ENCODE measurements at places on chromosomes 11 and 22. TPM values are rescaled to one million over a fixed set of nuclear protein-coding genes. Genes with fewer than 3 reads are reported as not detected.

The WBP2NL gene
- total RNA-seq = 3.7 TPM

GRCh38 chr22:49035818-49036457 is 791.7 kb downstream of the BRD1 start:
- no peak for DNase-seq

DNA sequence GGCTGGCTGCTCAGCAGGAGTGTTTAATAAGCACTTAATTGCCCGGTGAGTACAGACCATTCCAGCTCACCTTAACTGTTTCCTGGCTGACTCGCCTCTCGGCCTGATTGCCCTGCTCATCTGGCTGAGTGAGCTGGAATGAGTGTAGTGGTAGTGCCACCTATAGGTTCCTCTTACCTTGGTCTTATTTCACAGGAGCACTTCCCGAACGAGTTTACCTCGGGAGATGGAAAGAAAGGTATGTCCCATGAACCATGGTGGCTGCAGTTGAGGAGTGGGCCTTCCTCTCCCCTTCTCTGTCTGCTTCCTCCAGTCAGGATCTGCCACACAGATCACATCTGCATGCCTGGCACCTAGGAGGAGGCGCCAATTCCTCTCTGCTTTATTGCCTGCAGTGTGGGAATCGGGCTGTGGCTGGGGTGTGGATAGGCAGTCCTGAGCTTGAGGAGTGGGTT is 26.7 kb downstream of the UPB1 start:
- peak; percentile 73 for DNase-seq

- DNase-seq = no peak
These were observed 53.8 kb downstream of the BUD13 start for GRCh38 chr11:116718955-116719501.

DNA sequence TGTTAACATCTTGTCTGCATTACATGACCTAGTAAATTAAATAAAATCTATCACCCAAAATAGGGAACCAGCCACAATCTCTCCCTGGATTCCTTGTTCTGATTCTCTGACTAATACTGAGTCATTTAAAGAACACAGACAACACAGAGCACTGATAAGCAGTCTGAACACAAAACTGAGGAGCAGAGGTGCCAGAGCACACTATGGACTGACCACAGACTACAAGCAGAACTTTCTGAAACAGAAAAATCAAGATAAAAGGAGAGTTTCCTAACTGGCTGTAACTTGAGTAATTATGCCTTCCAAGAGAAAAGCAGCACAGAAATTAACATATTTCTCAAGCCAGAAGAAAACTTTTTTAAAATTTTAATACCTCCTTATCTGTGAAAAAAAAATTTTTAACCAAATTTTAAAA is 128.8 kb downstream of the SGSM3 start:
- peak; percentile 44 for DNase-seq

The RASGRP2 gene
- total RNA-seq = not detected

DNA sequence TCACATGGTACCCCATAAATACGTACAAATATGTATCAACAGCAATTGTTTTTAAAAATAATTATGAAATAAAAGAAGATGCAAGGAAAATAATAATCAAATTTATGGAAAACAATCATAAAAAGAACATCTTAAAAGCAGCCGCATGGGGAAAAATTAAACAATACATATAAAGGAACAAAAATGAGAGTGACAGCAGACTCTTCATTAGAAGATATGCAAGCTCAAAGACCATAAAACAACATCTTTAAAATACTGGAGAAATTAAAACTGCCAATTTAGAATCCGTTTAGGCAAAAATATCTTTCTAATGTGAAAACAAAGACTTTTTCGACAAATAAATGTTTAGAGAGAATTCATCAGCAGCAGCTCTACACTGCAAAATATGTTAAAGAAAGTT is 190.6 kb upstream of the C11orf58 start:
- no peak for DNase-seq

GRCh38 chr11:34252015-34252414 is 105.8 kb downstream of the ABTB2 start:
- DNase-seq = no peak

Data from Calu3 (cell line).